Temporal lobe (tissue), 4 donors: ENCODE measurements at places on chromosomes 13 and 19. TPM values are rescaled to one million over a fixed set of nuclear protein-coding genes. Genes with fewer than 3 reads are reported as not detected.

MCEMP1 gene
- not detected for total RNA-seq

CEACAM21 gene
- 0.74 TPM for total RNA-seq

ZNF615 gene
- 22.1 TPM for total RNA-seq

BICRA gene
- total RNA-seq, result 3.7 TPM

PPM1N gene
- 0.25 TPM for total RNA-seq

PBX4 gene
- total RNA-seq, result 8.6 TPM

LSR gene
- total RNA-seq, result 1.7 TPM

ODAD3 gene
- 0.49 TPM for total RNA-seq

ZNF578 gene
- 24.3 TPM for total RNA-seq

CEACAM8 gene
- total RNA-seq, result 0.25 TPM

PLK5 gene
- 0.74 TPM for total RNA-seq

FAM124A gene
- total RNA-seq, result 9.8 TPM
